ENCODE measurements at places on chromosomes 3 and 15.

DNA sequence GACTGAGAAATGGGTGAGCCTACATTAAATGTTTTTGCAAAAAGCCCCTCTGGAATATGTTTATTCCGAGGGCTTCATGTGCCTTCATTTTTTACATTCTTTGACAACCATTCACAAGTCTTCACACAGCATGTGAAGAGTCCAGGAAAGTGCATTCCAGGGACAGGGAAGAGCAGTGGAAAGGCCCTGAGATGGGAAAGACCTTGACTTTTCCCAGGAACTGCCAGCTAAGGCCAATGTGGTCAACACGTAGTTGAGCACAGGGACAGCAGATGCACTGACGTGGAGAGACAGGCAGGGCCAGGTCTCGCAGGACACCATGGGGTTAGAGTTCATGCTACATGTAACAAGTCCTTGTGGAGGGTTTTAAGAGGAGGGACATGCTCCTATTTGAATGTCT is 21.7 kb downstream of the SSR3 start:
- DNase-seq = no peak

DNA sequence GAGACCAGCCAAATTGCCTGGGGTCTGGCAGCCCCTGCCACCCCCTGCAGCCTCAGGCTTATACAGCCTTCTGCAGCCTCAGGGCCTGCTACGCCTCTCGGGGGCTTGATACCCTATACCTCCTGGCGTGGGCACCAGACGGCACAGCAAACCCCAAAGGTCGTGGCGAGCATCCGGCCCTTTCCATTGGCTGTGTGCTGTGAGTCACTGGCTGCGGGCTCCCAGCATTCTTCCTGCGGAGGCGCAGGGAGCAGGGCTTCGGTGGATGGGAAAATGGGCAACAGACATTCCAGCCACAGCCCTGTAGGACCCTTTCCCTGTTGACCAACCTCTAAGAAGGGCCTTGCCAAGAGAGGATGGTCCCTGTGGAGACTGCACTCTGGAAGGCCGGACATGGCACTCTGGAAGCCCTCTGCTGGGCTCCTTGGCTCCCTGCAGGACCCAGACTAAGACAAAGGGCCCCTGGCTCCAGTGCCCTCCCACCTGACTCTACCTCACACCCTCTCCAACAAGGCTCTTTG is 59.6 kb downstream of the ITGA11 start:
- no peak for DNase-seq

DNA sequence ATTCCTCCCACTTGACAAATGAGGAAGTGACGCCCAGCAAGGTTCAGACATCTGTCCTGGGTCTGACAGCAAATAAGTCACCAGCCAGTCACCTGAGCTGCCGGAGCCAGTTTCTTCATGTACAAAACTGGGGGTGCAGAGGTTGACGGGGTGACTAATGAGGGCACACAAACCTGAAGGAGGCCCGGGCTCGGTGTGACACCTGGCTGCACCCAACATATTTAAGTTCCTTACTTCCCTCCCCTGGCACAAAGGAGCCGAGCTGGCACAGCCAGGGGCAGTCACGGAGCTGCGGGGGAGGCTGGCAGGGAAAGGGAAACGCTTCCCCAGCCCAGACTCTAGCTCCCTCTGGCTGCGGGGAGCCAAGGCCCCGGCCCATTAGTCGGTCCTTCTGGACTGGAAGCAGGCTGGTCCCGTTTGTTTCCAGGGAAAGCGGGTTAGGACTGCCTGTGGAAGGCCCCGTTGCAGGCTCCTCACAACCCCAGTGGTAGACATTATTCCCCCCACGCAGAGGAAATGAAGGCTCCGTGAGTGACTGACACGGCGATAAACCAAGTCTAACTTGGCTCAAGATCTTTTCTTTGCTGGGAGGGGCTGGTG is 2.3 kb downstream of the FBXL22 start:
- DNase-seq = no peak

GRCh38 chr3:35986161-35986560 is 346.8 kb downstream of the ARPP21 start:
- no peak for DNase-seq

DNA sequence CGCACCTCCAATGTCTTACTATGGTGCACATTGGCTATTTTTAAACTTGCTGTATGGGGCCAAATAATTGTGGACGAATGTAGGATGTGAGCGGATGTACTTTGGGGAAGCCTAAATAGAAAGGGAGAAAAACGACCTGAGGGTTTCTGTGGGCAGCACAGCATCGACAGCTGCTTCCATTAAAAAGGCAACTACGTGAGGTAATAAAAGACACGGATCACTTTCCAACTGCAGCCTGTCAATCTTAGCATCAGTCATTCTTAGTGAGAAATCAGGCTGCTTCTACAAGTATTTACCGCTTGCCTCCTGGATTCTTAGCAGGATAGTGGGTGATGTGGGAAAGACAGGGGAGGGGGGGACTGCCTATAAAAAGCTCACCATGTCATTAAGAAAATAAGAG is 186.7 kb upstream of the SLC2A2 start:
- no peak for DNase-seq

DNA sequence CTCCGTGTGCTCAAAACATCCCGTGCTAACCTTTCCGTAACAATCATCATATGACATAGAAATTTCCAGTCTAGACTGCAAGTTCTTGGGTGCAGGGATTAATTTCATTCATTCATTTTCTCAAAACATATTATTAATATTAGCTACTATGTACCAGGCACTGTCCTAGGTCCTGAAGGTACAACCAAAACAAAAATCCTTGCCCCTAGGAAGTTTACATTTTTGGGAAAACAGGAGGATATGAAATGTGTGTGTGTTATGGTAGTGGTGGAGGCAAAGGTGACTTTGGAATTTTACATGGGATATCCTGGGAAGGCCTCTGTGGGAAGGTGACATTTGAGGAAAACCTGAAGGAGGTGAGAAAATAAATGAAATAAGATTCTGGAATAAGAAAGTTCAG is 222.6 kb downstream of the LRRC3B start:
- DNase-seq = no peak

- DNase-seq = no peak
These were observed 4.2 kb downstream of the SLC28A1 start for GRCh38 chr15:84888639-84889038.

GRCh38 chr3:132654190-132654589 is 5.4 kb downstream of the ACAD11 start:
- no peak for DNase-seq

- DNase-seq = no peak
These were observed 23.7 kb downstream of the LRRK1 start for GRCh38 chr15:100942656-100943425.

GRCh38 chr15:94164202-94164807 is 67.1 kb upstream of the MCTP2 start:
- no peak for DNase-seq

GRCh38 chr3:146503461-146504202 is 34.3 kb upstream of the PLSCR2 start:
- DNase-seq = no peak

DNA sequence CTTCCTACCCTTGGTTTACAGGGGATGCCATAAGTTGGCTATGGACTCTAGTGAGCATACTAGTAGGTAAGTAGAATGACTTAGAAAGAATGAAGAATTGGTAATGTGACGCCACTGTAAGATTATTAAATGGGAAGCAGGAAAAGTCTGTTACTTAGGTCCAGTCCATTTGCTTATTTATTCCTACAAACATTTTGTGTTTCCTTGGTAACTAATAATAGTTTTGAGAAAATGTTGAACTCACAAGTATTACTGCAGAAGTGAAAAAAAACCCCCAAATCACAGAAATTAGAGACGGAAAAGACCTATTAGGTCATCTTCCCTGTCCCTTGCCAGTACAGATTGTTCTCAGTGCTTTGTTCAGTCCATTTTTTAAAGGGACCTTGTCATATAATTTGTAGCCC is 63.5 kb downstream of the CMSS1 start:
- DNase-seq = no peak

GRCh38 chr3:168212664-168213285 is 117.1 kb upstream of the GOLIM4 start:
- DNase-seq = no peak

DNA sequence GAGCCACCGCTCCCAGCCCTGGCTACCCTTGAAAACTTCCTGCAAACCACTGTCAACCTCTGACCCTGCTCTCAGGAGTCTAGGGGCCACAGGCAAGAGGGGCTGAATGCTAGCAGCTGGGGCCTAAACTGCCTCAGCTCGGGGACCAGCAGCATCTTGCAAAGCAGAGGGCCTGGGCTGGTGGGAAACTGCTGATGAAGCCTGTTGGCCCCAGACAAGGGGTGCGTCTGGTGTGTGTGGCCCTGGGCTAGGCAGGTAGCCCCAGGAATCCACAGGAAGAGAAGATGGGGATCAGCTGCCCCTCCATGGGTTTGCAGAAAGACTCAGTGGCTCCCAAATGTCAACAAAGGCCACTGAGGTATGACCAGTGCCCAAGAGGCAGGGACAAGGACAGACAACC is 8.2 kb upstream of the POLG start:
- DNase-seq = no peak

DNA sequence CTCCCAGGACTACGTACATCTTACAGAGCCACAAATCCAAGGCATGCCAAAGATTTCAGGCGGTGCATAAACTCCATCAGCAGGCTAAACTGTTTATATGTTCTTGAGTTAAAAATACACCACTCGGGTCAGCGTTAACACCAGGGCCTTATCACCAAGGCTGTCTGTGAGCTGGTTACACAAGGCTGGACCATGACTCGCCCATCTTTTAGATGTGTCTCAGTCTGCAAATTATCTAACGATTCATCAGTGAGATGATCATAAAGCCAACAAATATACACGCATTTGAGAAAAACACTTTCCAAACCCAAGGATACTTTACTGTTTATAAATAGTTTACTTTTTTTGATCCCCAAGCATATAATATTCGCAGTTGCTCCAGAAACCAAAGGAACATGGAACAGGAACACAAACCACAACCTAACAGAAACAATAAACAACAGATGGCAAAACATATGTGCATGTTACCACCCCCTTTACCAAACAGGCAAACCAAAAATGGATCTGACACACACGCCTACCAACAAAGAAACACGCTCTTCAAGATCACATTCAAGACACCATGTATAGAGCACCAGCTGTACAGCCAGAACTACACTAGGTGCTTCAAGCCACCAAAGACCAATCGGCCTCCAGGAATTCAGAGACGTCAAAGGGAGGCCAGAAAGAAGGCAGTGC is 15.4 kb downstream of the LRIG1 start:
- DNase-seq = no peak

GRCh38 chr15:31828594-31828993 is 201.7 kb upstream of the CHRNA7 start:
- DNase-seq = no peak

- DNase-seq = no peak
These were observed 46.9 kb upstream of the GADL1 start for GRCh38 chr3:30941342-30941741.
